Astrocyte of the hippocampus (primary cell): ENCODE measurements at places on chromosomes 11 and 22.

GRCh38 chr11:36057379-36058042, 113.6 kb downstream of the LDLRAD3 start:
- DNase-seq = no peak

GRCh38 chr11:2743427-2744110, 43.8 kb upstream of the KCNQ1OT1 start:
- no peak for DNase-seq

GRCh38 chr11:11149671-11150459, 203.2 kb downstream of the CSNK2A3 start:
- DNase-seq = no peak

- no peak for DNase-seq
Measured at GRCh38 chr11:9005087-9005486, 1.3 kb upstream of the NRIP3 start.

- no peak for DNase-seq
Measured at GRCh38 chr11:85823816-85824215, 12.9 kb upstream of the SYTL2 start.

DNA sequence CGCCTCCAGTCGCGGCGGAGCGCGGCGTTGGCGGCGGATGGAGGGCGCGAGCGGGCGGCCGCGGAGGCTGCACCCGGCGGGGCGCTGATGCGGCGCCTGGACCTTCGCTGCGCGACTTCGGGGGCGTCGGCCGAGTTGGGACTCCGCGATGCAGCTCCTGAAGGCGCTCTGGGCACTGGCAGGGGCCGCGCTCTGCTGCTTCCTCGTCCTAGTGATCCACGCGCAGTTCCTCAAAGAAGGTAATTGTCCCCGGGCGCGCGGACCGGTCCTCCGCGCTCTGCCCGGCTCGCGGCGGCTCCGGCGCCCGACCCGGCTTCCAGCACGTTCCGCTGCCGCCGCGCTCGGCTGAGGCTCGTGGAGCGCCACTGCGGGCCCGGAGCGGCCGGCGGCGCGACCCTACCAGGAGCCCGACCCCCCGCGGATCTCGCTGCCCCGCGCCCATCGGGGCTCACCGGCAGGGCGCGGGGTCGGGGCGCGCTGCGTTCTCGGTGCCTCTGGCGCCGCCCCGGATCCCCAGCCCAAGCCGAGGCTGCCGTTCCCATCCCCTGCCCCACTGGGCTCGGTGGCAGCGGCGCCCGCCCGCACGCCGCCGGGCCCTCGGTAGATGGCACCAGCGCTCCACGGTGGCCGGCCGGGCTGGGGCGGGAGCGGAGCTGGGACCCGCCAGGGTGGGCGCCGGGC, 1251.2 kb downstream of the BRD1 start:
- peak; percentile 73 for DNase-seq

- no peak for DNase-seq
Measured at GRCh38 chr11:85184721-85185120, 442.4 kb downstream of the DLG2 start.

DNA sequence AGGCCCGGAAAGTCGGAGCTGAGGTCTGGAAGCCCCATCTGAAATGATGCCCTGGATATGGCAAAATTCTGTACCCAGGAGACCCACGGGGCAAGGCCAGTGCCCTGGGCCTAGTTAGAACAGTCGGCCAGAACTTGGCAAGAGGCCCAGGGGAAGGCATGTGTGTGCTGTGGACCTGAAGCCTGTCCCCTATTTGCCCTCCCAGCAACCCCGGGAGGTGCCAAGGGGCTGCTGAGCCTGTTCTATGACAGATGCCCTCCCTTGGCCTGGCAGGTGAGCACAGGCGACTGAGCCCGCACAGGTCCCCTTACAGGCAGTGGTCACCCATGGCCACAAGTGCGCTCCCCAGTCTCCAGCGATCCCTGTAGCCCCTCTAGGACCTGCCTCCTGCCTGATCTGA, 51.7 kb downstream of the NAT10 start:
- no peak for DNase-seq

DNA sequence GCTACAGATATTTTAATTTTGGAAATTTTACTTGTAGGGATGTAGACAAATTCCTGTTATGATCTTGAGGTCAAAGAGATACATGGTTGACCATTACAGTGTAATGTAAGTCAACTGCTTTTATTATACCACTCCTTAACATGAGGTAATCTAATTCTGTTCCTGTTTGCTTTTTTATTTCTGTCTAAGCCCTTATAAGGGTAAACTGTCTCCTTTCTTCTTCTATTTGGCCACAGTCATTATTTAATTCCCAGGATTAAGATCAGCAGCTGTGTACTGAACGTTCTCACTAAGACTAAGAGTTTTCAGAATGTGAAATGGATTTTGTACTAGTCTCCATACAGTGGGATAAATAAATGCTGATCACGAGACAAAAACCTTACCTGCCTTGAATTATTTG, 32.8 kb downstream of the C2CD3 start:
- DNase-seq = peak; percentile 51

GRCh38 chr11:133955081-133955891, 1.5 kb downstream of the IGSF9B start:
- DNase-seq = peak; percentile 53

- DNase-seq = peak; percentile 89
Measured at GRCh38 chr11:35485656-35486322, 39.6 kb downstream of the PAMR1 start.

DNA sequence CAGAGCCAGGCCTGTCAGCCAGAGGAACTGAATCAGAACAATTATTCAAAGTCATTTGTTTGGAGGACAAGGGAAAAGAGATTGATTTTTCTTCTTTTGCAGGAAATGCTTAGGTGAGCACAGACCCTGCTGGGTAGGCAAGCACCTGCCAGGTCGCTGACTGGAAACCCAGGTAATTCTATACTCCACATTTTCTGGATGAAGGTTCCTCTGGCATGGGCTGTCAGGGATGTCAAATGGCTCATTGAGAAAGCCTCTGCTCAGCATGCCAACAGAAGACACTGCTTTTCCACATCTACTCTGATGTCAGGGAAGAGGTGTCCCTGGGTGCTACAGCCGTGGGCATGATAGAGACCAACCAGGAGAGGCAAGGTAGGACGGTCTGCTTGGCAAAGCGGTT, 166.7 kb upstream of the SYN3 start:
- DNase-seq = no peak

GRCh38 chr22:37690407-37690806, 4.3 kb downstream of the NOL12 start:
- no peak for DNase-seq

DNA sequence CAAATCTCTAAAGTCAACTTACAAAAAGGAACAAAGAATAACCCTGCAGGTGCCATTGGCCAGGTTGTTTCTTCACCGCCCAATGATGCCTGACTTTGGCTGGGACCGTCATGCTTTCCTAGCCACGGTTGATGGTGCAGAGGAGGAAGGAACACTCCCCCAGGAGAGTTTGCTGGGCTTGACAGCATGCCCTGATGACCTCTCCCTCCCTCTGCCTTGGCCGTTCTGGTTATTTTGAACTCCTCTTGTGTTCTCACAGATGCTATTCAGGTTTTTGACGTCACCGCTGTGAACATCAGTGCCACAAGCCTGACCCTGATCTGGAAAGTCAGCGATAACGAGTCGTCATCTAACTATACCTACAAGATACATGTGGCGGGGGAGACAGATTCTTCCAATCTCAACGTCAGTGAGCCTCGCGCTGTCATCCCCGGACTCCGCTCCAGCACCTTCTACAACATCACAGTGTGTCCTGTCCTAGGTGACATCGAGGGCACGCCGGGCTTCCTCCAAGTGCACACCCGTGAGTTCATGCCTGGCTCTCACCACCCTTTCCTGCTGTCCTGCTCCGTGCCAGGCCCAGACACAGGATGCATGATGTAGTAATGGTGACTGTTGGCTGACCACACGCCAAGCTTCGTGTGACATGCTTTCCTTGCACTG, 89.0 kb upstream of the OR4B1 start:
- DNase-seq = no peak

DNA sequence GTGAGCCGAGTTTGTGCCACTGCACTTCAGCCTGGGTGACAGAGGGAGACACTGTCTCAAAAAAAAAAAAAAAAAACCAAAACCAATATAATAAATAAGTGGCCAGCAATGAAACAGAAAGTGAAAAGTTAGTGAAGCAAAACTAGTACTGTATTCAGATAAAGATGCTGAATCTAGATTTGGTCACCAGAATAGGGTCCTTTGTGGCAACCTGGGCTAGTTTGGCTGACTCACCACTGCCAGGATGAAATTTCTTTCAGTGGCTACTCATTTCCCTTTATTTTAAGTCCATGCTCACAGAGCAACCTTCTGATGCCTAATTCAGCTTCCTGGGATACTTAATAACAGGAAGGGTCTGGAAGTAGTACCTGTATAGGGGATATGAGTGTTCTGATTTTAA, 26.0 kb downstream of the LIMK2 start:
- DNase-seq = no peak

GRCh38 chr11:108137212-108137611, 15.8 kb downstream of the ACAT1 start:
- no peak for DNase-seq

DNA sequence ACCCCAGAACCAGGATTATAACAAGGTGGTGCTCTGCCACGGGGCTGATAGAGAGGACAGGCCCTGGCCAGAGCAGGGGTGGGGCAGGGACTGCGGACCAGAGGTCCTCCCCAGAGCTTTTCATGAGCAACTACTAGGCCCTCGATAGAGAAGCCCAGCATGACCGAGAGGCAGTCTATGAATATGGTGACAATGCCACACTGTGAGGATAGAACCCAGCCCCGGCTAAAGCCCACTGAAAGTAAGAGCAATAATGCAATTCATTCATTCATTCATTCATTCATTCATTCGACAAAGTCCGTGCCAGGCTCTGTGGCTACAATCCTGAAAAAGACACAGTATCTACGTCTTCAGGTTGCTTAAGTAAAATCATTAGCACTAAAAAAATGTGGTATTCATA, 35.6 kb upstream of the CD5 start:
- no peak for DNase-seq

GRCh38 chr22:47158457-47158856, 396.0 kb downstream of the TBC1D22A start:
- DNase-seq = no peak

- DNase-seq = no peak
Measured at GRCh38 chr11:794013-794765, 3.9 kb downstream of the SLC25A22 start.

GRCh38 chr11:65773784-65774411, 6.9 kb downstream of the AP5B1 start:
- no peak for DNase-seq

GRCh38 chr22:27580311-27580897, 221.2 kb downstream of the MN1 start:
- no peak for DNase-seq

GRCh38 chr22:38965614-38966379, 8.4 kb downstream of the APOBEC3A start:
- no peak for DNase-seq

- peak; percentile 37 for DNase-seq
Measured at GRCh38 chr11:72321381-72321996, 77.5 kb upstream of the PHOX2A start.

- peak; percentile 15 for DNase-seq
Measured at GRCh38 chr11:115144914-115145313, 359.3 kb downstream of the CADM1 start.

DNA sequence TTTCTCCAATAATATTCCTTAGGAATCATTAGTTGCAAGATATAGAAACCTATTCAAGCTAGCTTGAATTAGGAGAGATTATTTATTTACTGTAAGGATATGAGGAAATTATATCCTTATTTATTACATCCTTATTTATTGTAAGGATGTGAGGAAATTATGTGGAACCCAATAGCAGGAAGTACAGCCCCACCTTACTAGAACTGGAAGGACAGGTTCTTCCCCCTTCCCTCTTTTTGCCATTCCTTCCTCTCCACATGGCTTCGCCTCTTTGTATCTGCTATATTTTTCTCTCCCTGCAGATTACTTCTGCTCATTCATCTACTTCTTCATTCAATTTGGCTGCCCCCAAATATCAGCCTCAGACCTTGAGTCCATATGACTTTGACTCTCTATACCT, 49.5 kb upstream of the B3GNT6 start:
- no peak for DNase-seq

DNA sequence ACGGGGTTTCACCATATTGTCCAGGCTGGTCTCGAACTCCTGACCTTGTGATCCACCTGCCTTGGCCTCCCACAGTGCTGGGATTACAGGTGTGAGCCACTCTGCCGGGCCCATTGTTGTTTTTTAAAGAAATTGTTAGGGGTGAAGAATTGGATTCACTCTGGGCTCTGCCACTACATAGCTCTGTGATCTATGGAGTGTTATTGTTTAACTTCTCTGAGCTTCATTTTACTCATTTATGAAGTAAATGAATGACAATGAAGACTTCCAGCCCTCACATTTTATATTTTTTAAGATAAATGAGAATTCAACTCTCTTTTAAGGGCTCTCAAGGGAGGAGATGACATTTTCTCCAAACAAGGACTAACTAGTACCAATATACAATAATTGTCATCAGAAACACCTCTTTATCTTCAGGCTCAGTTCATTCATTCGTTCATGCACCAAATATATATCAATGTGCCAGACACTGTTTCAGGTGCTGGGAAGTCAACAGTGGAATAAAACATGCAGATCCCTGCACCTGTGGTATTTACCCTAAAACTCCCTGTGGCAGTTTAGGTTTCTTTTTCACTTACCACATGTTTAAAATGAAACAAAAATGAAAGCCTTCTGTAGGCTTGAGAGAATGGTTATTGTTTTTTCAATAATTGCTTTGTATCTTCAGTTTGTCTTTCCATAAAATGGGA, 23.5 kb upstream of the GRAMD1B start:
- no peak for DNase-seq

GRCh38 chr22:24954114-24954463, 1.6 kb downstream of the KIAA1671 start:
- peak; percentile 41 for DNase-seq

DNA sequence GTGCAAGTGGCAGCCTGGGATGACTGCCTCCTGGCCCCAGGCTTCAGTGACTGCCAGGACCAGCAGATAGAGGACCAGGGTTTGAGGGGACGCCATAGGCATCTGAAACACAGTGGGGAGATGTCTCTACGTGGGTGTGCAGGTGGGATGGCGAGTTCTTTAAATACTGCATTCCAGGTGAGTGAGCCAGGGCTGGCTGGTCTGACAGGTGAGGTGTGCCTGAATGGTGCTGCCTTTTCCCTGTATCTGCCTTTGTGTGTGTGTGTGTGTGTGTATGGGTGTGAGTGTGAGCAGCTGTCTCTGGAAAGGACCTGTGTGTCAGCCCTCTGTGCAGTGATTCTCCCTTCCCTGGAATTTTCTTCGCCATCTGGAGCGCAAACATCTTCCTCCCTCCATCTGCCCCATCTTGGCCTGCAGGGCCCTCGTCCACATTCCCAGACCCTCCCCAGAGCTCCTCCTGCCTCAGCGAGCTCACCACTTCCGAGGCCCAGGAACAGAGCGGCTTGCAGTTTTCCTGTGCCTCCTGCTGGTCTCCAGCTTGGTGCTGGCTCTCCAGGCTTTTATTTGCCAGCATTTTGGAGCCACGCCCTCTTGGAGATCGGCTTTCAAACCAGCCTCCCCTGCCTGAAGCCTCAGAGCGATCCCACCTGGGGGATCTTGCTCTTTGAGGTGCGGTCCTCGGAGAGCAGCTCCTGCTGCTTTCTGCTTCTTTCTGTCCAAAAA, at the start of gene GPHA2:
Gene GPHA2, minus strand, starts transcription at position 535 of the 723 bp plus-strand sequence. Its CDS starts 433 bp downstream, at position 102.
- peak; percentile 39 for DNase-seq
